ENCODE measurements at places on chromosomes 6 and 20. TPM values are rescaled to one million over a fixed set of nuclear protein-coding genes. Genes with fewer than 3 reads are reported as not detected.

Gene PLCB1
- polyA plus RNA-seq: 3.2 TPM

Gene FRK
- polyA plus RNA-seq: 0.10 TPM

Gene ZSCAN23
- 0.13 TPM for polyA plus RNA-seq

Gene RBM24
- 148 TPM for polyA plus RNA-seq

Gene FRMD1
- polyA plus RNA-seq: 0.77 TPM

Gene KCNK16
- not detected for polyA plus RNA-seq

Gene EFCAB8
- 0.03 TPM for polyA plus RNA-seq

GRCh38 chr6:11663519-11663918 lies 115.1 kb downstream of the ADTRP start:
- no peak for DNase-seq

GRCh38 chr6:148385379-148385778 lies 42.7 kb downstream of the SASH1 start:
- DNase-seq: no peak

DNA sequence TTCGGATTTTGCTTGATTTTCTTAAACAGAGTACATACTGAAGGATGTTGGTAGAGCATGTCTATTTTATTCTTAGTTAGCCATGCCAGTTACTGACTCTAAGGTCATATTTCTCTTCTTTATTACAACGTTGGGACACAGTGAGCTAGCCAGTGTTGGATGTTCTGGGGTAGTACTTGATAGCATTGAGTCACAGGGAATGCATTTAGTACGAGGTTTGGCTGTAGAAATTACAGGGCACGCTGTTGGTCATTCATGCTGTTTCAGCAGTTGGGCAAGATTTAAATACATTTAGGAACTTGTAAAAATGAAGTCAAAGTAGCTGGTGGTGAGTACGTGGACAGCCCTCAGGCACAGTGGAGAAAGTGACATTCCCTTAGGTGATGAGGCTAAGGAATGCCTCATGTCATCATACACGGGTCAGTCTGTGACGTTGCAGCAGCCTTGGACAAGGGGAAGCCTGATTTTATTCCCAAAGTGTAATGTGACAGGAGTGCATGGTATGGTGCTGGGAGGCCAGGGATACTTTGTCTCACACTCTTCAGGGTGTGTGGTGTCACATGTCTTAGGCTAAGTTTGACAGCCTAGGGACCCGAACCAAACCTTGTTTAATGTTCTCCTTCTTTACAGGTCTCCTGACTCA lies 57.7 kb upstream of the SLC22A1 start:
- peak; percentile 75 for DNase-seq

- DNase-seq: no peak
Observed at GRCh38 chr6:140845701-140846100, 1287.0 kb upstream of the GJE1 start.

DNA sequence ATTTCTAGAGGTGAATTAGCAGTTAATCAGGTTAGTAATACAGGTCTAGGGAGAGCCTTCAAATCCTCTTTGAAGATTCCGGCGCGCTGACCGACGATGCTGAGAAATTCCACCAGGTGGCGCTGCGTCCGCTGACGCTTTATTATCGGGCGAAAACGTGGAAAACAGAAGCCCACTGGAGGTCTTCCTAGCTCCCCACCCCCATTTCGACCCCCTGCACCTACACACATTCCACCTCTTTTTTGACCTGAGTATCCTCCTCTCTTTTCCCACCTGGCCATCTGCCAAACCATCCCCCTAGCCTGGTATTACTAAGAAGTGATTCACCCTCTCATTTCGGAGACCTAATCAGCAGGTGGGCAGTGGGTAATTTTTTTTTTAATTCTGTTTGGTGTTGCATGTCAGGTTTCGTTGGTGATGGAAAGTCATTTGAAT lies 65.4 kb upstream of the RIN2 start:
- peak; percentile 60 for DNase-seq

GRCh38 chr20:1688886-1689538 lies 31.4 kb upstream of the SIRPG start:
- DNase-seq: no peak

DNA sequence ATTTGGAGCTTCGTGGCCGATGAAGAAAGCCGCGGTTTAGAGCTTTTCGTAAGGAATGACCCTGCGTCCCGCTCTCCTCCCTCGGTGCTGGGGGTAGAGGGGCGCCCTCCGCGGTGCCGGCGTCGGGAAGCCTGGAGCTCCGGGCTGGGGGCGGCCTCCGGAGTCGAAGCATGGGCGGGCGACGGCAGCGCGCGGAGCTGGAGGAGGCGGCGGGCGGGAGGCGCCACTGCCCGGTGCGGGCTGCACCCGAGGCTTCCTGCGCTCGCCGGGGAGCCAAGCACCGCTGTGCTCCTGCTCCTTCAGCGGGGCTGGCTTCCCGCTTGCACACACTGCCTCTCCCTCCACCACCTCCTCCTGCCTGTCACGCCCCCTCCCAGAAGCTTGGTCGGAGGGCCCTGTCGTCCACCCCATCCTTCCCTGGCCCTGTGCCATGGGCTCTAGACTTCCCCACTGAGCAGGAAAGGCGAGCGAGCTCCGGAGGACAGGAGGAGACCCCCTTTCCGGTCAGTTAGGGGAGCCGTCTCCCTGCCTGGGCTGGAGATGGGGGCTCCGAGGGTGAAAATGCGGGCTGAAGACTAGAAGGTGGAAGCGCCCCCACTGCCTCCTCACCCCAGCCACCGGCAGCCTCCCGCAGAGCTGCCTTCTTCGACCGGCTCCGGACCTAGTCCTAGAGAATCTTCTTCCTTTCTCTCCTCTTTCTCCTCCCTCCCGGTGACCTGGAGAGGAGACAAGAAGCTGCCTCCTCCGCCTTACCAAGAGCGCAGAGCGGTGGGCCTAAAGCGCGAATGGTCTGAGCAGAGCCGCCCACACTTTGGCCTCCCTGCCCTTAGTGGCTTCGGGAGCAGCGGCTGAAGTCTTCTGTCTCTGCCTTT lies 1.8 kb downstream of the CDH4 start:
- no peak for DNase-seq

DNA sequence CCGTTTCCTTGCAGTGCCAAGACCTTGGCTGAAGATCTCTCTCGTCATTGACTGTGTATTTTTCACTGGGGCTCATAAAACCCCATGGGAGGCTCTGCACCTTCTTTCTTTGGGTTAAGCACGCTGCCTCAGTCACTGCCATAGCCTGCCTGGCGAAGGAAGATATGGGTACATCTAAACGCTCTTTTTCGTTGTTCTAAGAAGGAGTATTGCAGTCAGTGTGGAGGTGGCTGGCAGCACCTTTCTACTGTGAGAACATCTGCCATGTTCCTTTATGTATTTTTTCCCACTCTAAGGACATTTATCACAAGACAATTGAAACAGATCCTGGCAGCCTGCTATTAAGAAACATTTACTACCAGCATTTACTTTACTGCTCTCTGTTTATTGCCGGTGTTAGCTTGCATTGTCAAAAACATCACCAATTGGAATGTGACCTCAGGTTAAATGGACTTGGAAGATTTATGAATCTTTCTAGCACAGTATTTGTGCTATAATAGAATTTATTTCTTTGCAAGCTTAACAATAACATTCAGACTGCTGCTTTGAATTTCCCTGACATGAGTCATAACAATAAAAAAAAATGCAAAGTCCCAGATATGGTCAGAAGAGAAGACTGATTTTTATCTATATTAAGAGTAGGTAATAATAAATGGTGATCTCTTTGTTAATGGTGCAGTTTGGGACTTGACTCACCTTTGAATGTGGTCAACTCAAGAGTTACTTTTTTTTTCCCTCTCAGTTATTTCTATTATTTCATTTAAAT lies 62.2 kb upstream of the CLDN20 start:
- DNase-seq: no peak

- DNase-seq: no peak
Observed at GRCh38 chr6:15398633-15399275, 152.9 kb downstream of the JARID2 start.

- no peak for DNase-seq
Observed at GRCh38 chr6:32840604-32841246, 2.2 kb upstream of the TAP2 start.

DNA sequence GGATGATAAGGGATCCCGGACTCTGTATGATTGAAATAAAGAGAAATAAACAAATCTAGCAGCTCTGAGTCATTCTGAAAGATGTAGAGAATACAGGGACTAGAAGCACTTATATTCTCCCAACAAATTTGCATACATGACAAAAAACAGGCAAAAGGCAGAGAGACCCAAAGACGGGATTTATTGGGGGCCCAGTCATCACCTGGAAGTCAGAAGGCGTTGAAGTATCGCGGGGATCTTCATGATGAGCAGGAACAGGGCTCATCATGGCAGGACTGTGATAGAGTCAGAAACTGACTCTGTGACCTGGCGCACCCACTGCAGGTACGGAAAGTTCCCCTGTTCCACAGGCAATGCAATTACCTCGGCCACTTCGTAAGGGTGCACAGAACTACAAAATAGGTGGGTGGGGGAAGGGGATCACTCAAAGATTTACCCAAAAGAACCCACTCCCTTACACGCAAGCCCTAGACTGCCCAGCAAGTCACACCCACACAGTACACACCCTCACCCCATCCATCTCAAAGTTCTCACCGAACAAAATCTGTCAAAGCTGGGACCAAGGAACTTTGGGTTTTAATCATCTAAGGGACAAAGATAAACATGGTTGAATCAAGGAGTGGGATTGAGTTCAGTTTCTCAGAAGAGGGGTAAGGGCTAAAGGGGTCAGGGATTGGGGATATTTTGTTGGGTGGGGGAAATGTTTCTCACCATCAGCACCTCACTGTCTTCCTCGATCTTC lies 1.4 kb downstream of the CUTA start:
- DNase-seq: no peak

DNA sequence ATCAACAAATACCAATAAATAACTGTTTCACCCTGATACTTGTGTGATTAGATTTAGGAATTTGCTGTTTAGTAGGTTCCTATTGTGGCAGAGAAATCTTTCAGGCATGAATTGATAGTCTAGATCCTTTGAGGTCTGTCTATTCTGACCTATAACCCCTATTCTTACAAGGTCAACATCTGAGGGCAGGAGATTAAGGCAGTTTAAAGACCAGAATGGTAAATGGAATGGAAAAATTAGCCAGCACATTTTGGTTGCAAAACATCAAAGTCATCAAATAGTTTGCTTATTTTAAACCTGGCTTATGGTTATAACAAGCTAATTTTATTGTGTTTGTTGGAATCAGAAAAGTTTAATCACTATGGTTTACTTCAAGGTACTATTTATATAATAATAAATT lies 78.4 kb downstream of the LIN28B start:
- no peak for DNase-seq

- peak; percentile 95 for DNase-seq
Observed at GRCh38 chr6:150004783-150005717, 20.3 kb downstream of the RAET1L start.

- no peak for DNase-seq
Observed at GRCh38 chr20:24607402-24607801, 138.0 kb downstream of the SYNDIG1 start.

- DNase-seq: peak; percentile 21
Observed at GRCh38 chr6:82365016-82365795, 1.6 kb downstream of the TPBG start.

- no peak for DNase-seq
Observed at GRCh38 chr6:168660400-168660945, 219.5 kb downstream of the SMOC2 start.

Data from psoas muscle (tissue), 8 donors.